ENCODE measurements at places on chromosomes 3 and 15. TPM values are rescaled to one million over a fixed set of nuclear protein-coding genes. Genes with fewer than 3 reads are reported as not detected.

Gene ARGFX
- total RNA-seq, result not detected

Gene TTC23
- total RNA-seq, result 23.6 TPM

Gene MEX3B
- total RNA-seq, result 2.0 TPM

Gene SAMMSON
- 0.94 TPM for total RNA-seq

Gene SKOR1
- total RNA-seq, result 0.44 TPM

Gene GJD2
- not detected for total RNA-seq

Gene AADACL2
- not detected for total RNA-seq

Gene KLF13
- 39.6 TPM for total RNA-seq

Gene PLAAT1
- not detected for total RNA-seq

Gene SNX22
- total RNA-seq, result 1.0 TPM

Gene EPHB3
- total RNA-seq, result not detected

Gene MST1R
- 2.8 TPM for total RNA-seq

All from subcutaneous adipose tissue (tissue), 4 donors.